ENCODE measurements at places on chromosomes 3 and 15.

- no peak for DNase-seq
Measured at GRCh38 chr3:69499422-69499821, 113.5 kb upstream of the FRMD4B start.

DNA sequence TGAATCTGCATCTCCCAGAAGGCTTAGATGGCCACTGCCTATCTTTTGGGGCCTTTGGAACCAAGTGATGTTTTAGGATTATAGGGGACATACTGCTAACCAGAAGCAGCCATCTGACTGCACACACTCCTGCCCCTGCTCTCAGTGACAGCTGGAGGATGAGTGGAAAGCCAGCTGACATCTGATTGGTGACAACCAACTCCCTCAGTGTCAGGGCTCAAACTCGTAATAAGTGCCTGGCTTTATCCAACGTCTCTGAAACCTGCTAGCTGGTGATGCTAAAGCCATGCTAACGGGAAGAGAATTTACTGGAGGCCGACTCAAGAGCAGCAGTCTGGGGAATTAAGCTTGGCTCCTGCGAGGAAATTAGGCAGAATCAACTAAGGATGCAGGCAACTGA is 35.1 kb downstream of the KY start:
- DNase-seq, result no peak

DNA sequence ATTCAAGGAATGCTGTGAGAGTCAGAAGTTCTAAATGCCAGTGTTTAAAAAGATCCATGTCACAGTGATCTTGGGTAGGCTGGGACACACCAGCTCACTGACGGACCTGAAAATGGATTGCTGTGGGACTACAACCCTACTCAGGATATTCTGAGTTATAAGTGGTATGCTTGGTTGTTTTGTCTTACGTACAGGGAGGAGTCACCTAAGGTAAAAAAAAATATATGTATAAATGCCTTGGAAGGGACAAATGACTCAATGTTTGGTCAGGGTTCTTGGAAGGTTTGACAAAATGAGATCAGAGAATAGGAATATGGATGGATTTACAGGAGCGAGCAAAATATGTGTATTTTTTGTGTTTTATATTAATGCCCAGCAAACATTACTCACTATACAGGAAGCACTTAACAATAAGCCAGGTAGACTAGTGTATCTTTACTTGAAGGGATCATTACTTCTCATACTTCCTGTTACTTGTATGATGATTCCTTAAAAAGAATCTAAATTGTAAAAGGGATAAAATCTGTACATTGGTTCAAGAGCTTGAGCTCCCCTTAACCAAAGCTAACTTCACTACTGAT is 767.3 kb downstream of the GBE1 start:
- no peak for DNase-seq

DNA sequence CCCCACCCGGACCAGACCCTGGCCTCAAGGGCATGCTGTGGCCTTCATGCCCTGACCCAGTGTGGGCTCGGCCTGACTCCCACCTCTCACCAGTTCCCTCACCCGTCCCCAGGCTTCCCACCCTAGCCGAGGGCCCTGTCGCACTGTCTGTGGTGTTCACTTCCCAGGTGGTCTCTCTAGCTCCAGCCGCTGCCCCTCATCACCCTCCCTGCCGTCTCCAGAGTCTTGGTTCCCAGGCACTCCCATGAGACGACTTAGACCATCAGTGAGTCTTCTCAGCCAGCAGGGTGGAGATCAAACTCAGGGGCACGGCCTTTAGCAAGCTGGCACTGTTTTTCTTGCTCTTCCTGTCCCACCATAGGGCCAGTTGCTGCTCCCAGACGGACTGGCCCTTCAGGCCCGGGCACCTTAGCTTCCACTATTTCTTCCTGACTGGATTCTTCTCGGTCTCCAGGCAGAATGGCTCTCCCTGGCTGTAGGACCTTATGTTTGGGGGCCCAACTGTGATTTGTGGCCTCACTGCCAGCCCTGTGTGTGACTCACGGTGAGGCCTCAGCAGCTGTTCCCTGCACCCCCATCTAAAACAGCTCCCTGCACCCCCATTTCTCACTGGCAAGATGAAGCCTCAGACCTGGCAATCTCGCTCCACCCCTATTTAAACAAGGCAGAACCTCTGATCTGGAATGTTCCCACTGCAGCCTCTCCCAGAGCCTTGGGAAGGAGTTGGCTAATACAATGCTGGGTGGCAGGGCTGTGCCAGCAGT is 9.4 kb upstream of the PCSK6 start:
- no peak for DNase-seq

- DNase-seq, result no peak
Measured at GRCh38 chr3:156513619-156514018, 41.3 kb downstream of the SSR3 start.

GRCh38 chr3:10194328-10195071 is 29.8 kb downstream of the IRAK2 start:
- DNase-seq, result no peak

DNA sequence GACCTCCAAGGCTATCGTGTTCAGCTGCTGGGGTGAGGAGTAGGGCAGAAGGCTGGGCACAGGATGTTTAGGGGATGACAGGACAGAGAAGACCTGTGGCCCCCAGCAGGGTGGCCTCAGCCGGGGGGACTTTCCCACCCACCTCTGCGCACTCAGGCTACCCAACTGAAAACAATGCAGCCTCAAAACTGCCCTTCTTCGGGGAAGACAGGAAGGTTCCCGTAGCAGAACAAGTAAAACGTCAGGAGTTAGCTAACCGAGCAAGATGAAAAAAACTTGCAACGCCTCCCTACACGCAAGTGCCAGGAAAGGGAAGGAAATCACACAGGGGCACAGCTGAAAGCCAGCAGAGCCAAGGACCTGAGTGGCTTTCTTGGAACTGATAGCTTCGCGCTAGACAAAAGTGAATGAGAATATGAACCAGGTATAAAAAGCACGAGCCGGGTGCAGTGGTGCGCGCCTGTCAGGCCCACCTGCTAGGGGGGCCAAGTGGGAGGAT is 38.4 kb upstream of the FURIN start:
- no peak for DNase-seq

- no peak for DNase-seq
Measured at GRCh38 chr15:70703096-70703878, 60.1 kb downstream of the UACA start.

- no peak for DNase-seq
Measured at GRCh38 chr15:67042551-67043142, 22.8 kb upstream of the SMAD3 start.

DNA sequence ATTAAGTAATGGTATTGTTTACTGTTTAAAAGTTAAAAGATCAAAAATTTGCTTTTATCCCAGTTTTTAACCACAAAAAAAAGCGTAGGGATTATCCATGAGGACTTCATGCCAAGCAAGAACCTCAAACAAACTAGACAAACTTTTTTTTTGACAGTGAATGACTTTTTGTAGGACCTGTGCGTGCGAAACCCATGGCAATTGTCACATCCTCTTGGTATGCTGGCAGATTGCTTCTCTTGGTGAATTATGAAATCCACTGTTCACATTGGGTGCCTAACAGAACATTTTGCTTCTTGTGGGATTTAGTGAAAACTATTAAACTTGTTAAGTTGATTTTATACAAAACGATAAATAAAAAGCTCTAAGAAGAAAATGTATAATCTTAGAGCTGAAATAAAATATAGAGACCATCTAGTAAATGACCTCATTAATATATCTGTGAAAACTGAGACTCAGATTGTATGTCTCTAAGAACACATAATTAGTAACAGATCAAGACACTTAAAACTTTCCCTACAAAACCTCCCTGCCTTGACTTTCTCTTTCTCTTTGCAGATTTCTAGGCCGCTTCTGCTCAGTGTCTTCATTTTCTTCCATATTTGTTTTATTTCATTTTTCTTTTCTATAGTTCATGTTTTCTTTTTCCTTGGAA is 87.3 kb upstream of the CGNL1 start:
- DNase-seq, result no peak

DNA sequence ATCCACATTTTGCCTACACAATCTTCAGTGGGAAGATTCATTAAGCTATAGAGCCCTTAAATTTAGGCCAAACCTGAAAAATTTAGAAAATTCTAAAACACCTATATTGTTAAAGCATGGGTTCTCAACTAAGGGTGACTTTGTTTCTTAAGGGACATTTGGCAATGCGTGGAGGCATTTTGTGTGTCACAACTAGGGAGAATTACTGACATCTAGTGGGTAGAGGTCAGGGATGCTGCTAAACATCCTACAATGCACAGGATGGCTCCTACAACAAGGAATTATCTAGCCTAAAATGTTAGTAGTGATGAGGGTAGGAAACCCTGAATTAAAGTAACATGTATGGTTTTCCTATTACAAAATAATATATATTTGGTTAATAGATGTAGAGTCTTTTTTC is 55.8 kb downstream of the TBC1D5 start:
- no peak for DNase-seq

DNA sequence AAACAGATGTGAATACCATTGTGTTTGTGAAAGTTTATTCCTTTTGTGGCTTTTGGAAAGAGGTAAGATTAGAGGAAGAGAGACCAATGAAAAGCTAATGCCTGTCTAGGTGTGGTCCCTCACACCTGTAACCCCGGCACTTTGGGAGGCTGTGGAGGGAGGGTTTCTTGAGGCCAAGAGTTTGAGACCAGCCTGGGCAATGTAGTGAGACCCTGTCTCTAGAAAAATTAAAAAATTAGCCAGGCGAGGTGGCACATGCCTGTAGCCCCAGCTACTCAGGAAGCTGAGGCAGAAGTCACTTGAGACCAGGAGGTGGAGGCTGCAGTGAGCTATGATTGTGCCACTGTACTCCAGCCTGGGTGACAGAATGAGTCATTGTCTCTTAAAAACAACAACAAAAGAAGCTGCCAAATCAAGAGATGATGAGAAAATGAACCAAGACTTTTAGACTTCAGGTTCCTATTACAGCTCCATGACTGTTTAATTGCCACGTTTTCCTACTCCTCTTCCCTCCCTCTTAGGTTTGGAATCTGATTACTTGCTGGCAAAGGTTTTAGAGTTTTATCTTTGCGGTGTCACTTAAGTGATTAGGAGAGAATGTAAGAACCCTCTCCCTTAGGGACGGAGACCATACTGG is 68.7 kb downstream of the CGNL1 start:
- no peak for DNase-seq

- no peak for DNase-seq
Measured at GRCh38 chr3:194637541-194638400, 4.6 kb upstream of the TMEM44 start.

DNA sequence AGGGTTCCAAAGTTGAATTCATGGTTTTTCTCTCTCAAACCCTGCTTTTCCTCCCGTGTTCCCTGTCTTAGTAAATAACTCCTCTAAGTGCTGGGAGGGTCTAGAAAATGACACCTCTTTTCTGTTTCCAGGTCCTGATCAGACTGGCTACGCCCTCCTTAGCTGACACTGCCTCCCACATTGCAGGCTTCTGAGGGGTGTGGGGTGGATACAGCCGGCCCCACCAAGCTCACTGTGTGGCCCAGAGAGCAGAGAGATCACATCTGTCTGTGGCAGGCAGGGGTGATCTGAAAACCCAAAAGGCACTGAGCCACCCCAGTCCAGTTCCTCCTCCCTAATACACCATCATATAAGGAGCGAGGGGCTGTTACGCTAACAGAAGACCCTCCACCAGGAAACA is 62.7 kb downstream of the BDH1 start:
- DNase-seq, result no peak

DNA sequence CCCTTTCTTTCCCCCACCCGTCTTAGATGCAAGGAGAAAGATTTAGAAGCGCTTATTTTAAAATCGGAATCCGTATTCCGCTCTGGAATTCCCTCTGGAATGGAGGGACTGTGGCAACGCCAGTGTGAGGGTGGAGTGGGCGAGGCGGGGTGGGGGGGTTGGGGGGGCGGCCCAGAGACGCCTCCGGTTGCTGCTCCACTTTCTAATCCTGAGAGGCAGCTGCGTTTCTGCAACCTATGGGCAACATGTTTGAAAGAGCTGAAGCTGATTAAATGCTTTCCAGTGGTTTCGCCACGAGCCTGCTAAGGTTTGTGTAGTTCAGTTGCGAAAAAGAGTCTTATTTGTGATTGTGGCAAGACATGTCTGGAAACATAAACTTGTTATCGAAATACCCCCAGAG is at the start of gene CCK:
Gene CCK, minus strand, starts transcription at position 101 of the 400 bp plus-strand sequence. CDS start 2,555 bp downstream, outside the sequence.
- no peak for DNase-seq

GRCh38 chr15:70473581-70474370 is 289.6 kb downstream of the UACA start:
- no peak for DNase-seq

DNA sequence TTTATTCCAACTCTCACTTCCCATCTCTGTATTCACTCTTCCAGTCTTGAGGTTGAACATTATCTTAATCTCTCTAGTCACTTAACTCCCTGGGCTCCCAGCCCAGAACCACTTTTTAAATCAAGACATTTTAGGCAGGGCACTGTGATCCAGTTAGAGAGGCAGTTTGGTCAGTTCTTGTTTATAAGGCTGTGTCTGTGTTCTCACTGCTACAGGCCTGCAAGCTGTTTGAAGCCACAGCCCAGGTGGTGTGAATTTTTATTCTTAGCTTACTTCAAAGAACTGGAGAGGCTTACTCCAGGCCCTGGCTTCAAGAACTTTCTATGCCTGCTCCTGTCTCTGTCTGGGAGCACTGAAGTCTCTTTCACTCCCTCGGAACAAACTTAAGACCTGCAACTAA is 906.1 kb downstream of the CADM2 start:
- no peak for DNase-seq

DNA sequence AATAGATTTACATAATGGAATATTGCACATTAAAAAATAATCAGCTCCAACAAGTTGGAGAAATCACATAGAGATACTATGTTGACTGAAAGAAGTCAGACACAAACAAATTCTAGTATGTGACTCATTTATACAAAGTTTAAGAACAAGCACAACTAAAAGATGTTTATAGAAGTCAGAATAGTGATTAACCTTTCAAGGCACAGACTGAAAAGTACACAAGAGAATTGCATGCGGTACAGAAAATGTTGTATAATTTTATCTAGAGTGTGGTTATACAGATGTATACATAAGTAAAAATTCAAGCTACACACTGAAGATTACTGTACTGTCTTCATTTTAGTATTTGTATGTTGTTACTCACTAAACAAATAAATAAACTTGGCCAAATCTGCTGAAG is 19.3 kb upstream of the ATOSA start:
- DNase-seq, result no peak

DNA sequence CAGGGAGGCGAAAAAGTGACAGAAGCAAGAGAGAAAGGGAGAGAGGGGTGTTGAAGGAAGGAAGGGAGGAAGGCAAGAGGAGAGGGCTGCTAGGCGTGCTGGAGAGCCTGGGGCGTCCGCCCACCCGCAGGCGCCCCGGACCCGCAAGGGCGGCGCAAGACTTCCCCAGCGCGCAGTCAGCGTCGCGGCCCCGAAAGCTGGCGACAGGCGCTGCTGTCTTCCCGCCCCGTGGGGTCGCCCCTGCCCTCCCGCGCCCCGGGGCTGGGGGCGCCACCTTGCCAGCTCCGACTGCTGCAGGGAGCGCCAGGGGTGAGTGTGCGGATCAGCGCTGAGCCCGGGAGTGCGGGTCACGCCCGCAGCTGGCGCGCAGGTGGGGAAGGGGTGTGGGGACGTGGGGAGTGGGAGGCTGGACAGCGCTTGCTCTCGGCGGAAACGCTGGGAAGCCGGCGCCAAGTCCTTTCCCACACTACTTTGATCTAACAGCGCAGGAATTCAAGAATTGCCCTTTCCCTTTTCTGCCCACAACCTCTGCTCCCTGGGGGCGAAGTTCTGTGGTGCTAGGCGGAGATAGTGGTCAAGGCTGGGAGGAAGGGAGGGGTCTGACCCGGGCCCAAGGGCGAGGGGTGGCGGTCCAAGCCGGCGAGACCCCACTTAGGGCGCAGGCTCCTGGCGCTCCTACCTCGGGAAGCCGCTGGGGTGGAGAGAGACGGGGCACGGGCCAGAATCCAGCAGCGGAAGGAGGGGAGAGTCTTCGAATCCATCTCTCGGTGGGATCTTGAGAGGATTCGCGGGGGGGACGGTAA is 266.1 kb downstream of the CGGBP1 start:
- no peak for DNase-seq
